ENCODE measurements at places on chromosomes 12 and 14.

DNA sequence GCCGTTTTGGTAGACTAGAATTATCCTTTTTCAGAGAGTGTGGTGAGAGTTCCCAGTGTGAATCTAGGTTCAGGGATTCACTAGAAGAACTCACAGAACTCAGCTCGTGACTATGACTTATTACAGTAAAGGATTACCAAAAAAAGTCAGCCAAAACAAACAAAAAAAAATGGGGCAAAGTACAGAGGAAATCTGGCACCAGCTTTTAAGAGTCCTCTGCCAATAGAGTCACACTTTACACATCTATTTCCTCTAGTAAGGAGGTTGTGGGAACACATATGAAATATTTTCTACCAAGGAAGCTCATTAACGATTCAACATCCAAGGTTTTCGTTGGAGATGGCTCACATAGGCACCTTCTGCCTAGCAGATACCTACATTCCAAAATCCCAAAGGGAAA, 28.2 kb downstream of the TSPAN19 start:
- DNase-seq, result no peak

DNA sequence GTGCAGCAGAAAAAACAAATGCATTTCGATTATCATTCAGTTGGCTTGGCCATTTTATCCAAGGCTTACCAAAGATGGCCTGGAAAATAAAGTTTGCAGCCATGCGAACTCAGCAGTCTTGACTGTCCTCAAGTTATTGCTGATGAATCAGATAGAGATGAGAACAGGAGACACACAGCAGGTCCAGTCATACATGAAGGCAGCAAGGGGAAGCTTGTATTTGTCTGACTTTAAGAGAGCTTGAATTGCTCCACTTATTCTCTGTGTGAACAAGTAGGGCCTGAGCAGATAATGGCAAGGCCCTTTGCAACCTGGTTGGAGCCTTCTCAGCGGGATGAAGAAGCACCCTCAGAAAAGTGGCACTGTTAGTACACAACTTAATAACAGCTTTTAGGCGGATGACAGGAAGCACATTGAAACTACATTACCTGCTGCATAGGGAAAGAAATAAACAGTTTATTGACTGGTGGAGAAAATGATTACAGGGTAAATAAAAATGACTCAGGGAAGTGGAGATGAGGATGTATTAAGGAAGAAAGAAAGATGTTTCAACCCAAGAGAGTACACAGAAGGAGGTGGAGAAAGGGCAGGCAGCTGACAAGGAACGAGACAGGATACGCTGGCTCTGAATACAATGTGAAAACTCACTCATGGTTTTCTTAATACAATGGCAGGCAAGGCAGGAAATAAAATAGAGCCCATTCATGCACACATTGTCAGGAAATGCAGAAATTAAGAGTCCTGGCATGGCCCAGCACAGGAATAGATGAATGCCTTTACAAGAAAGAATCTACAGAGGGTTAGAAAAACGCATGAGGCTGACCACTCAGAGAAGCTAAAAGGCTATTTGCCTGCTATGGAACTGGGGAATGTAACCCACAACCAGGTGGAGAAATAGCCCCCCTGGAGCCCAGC, 128.4 kb downstream of the GALC start:
- DNase-seq, result no peak

DNA sequence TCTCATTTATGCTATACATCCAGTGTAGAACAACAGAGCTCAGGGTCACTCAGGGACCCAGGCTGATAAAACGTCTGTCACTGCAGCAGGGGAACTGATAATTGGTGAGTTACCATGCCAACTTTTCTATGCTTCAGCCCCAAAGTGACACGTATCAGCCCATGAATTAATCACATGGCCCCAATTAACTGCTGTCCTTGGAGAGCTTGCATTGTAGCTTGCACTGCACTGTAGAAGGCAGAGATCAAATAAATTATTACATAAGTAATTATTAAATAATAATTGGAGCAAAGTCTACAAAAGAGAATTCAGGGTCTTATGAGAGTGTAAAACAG, 144.6 kb downstream of the SUDS3 start:
- no peak for DNase-seq

DNA sequence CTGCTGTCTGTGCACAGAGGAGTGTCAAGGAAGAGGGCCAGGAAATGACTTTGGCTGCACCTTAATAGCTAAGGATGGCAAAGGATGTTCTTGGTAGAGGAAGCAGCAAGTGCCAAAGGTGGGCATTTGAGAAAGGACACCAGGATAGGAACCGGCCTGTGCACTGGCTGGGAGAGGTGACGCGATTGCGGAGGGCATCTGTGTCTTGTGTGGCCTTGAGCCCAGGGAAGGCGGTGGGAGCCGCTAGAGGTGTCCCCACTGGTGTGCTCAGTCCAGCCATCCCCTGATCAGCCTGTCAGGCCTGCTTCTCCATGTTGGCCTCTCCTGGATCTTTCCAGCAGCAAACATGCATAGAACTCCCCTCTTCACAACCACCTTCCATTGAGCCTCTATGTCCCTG, 30.2 kb downstream of the PAPLN start:
- DNase-seq, result no peak

DNA sequence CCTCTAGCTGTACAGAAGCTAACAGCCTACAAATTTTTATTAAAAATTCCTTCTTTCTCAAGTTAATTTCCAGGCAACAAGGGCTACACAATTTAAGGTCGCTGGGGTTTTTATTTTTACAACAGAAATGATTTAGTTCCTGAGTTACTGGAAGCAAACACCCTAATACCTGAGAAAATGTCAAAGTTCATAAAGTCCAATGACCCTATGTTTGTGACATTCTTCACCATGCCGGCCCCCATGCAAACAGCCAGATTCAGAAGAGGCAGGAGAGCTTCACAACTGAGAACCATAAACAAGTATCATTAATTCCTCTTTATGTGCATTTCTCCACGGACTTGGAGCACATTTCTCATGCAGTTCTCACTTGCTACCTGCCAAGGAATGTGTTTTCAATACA, 236.2 kb upstream of the EGLN3 start:
- DNase-seq, result no peak

GRCh38 chr12:95213119-95213518, 4.1 kb downstream of the FGD6 start:
- no peak for DNase-seq

- no peak for DNase-seq
These were observed 149.1 kb downstream of the KICS2 start for GRCh38 chr12:64072916-64073575.

Data from inflammatory macrophage (primary cell).